Activated CD8-positive, alpha-beta memory T cell treated with anti-CD3 and anti-CD28 coated beads for 1 hour (primary cell): ENCODE measurements at places on chromosomes 12 and 14.

DNA sequence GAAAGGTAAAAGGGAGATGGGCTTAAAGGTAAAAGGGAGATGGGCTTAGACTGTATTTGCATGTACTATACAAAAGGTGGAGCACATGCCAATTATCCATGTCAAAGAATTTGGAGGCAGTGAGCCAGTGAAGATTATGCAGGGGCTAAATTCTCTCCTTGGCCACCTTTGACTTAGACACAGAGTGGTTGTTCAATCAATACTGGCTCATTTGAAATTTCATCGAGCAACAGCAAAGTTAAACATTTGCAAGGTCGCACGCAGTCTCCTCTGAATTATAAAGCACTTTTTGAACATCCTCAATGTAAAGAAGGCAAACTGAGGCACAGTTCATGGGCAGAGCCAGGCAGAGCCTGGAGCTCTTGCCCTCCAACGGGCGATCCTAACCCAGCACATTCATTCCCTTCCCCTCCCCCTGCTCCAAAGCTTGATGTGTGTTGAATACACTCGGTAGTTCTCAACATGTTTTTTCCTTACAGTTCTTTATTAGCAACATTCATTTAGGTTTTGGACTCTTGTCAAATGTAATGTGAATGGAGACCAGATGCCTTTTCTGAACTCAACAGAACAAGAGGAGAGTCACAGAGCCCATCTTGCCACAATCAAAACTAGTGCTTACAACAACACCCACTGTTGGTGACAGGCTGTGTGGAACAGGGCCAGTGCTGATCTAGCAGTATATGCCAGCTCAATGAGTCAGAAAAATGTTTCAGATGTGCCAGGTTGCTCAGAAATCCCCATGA is 169.7 kb upstream of the G2E3 start:
- DNase-seq: no peak

DNA sequence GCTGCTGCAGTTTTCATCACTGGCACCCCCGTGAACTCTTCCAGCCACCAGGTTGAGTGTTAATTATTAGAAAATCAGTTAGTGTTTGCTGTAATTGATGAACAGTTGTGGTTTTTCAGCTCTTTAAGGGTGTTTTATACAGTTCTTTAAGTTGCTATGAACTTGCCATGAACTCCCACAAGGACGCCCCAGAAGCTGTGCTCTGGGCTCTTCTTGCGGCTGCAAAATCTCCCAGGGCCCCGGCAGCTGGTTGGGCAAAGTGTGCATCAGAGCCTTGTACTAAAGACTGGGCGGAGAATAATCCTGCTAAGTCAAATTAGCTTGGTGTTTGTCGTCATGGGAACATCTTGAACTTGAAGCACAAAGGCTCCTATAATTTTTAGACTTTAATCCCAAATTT is 82.2 kb downstream of the EML1 start:
- no peak for DNase-seq

DNA sequence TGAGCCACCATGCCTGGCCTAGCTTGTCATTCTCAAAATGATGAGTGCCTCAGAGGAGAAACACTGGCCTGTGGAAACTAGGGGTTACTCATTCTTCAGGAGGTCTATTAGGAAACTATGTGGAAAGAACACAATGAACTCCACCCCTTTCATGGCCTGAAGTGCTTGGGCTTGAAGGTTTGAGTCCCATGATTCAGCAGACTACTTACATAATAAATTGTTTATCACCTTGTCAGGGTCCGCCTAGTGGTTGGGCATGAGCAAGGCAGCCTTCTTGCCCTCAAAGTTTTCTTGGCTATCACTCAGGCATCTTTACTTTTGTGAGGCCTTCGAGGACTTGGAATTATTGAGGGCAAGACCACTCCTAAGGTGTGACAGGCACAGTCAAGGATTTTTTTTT is 251.2 kb downstream of the ACSS3 start:
- no peak for DNase-seq

- no peak for DNase-seq
Observed at GRCh38 chr14:96633096-96633495, 130.9 kb downstream of the PAPOLA start.

- DNase-seq: no peak
Observed at GRCh38 chr12:124044809-124045321, 71.8 kb downstream of the ZNF664 start.

DNA sequence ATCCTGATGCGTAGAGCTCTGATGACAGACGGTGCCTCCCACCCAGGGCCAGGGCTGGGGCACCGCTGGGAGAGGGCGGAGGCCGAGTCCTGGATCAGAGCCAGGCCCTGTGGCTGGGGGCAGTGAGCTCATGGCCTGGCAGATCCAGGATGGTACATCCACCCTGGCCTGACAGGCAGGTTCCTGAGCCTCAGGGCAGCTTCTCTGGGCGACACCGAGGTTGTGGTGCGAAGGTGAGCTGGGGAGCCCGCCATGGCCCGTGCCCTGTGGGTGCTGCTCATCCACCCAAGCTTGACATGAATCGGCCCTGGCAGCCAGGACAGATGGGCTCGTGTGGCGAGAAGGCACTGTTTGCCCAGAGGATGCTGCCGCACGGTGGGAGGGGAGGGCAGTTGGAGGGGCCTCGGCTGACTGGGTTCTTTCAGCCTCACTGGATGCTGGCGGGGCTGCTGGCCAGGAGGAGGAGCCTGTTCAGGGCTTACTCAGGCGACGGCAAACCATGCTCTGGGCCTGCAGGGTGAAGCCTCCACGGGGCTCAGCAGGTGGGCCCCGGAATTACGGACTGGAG is 16.6 kb downstream of the LRTM2 start:
- no peak for DNase-seq

GRCh38 chr12:132550014-132550802 is 60.2 kb downstream of the LRCOL1 start:
- DNase-seq: no peak

DNA sequence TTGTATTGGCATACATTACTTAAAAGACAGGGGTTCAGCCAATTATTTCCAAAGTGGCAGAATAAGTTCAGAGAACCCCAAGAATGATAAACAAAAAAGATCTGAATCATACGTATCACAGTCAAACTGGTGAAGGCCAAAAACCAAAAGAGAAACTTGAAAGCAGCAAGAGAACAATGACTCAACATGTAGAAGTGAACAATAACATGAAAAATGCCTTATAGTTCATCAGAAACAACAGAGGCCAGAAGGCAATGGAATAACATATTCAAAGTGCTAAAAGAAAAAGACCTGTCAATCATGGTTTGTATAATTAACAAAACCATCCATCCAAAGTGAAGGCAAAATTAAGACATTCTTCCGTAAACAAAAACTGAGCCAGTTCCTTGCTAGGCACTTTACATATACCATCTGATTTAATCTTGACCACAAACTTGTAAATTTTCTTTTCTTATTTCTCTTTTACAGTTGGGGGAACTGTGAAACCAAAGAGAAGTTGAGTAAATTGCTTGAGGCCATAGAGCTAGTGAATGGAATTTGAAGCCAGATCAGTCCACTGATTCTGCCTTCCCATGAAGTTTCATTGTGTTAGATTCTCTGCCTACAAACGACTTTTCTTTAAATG is 232.1 kb upstream of the SEL1L start:
- no peak for DNase-seq

DNA sequence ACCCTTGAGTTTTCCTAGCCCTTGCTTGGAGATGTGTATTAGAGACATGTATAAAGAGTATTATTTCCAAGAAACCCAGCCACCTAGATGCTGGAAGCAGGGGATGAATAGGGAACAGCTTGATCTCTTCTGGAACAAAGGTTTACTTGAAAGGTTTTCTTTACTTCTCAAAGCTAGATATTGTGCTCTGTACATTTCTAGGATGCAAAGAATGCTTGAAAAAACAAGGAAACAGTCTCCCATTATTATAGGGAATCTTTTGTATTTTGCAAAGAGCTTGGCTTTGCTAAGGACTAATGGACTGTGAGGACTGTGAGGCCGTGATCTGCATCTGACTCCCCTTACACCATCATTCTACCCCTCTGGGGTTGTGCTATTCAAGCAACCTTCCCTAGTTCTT is 77.9 kb downstream of the PRICKLE1 start:
- DNase-seq: no peak

DNA sequence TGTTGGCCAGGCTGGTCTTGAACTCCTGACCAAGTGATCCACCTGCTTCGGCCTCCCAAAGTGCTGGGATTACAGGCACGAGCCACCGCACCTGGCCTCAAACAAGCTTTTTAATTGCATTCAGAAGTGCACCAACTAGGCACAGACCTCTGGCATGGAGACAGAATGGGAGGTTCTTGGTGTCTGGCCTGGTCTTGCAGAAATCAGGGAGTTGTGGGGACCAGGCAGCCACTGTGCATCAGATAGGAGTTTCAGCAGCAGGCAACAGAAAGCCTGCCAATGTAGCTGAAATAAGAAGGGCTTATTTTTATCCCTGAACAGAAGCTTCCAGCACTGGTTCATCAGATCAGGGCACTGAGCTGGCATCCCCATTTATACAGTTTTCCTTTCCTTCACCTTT is 22.2 kb upstream of the TCL1B start:
- no peak for DNase-seq
